Right kidney (tissue), 9 donors: ENCODE measurements at places on chromosomes 6 and 20.

DNA sequence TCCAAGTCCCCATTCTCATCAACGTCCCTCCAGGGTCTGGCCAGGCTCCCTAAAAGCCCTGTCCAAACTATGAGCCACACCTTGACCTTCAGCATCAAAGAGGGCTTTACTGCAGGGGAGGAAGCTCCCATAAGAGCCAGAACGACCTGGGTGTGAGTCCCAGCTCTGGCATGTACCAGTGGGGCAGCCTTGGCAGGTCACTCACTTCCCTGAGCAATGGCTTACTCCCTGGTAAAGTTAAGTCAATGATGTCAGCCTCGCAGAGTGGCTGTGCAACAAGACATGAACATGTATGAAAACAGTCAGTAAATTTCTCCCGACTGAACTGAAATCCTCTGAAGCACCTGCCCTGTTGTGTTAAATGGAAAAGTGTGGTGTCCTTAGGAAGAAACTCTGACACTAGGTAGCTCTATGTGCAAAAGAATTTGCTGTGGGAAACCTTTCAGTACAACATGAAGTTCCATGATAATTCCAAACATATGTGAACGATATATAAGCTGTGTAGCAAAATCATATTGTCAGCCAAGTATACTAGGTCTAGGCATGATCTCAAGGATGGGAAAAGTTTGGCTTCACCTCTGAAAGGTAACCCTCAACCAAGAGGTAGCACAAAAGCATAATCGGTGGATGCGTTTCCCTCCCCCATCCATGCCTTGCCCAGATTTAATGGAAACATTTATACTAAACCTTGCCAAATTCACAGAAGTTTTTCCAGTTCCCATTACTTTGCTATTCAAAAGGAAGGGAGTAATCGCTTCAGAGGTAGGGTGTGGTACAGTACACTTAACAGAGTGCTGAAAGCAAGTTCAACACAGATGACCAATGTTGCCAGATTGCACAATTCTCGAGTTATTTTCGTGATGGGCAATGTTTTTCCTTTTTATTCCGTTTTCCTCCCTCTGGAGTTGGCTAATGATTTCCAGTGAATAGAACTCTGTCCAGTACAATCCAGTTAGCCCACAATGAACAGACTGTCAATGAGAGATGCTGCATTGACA lies 49.0 kb upstream of the RANBP9 start:
- no peak for DNase-seq

DNA sequence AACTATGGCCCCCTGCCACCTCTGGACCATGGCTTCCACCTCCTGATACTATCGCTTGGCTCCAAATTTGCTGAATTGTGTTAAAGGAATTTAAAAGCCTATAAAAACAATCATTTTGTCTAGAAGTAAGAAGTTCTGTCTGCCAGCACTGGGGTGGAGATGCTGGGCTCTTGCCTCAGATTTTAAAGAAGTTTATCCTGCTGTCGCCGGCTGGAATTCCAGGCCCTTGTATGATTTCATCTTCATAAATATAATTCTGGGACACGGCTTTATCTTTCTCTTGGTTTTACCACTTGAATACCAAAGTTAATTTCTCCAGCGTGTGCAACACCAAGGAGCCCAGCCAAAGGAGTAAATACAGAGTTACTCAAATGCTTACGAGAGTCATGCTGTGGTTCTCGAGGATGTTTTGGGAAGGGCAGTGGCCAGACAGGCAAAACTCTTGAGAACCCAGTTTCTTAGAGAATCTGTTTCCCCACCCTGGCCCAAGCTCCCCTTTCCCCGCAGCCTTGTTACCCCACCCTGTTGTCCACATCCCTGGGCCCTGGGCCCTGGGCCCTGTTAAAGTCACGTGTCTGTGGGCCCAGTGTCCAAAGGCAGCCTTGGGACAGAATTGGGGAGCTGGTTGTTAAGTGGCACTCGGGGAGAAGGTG lies 31.9 kb downstream of the C6orf89 start:
- DNase-seq: no peak

- DNase-seq: no peak
These were observed 18.4 kb upstream of the SNX9 start for GRCh38 chr6:157804448-157805327.

DNA sequence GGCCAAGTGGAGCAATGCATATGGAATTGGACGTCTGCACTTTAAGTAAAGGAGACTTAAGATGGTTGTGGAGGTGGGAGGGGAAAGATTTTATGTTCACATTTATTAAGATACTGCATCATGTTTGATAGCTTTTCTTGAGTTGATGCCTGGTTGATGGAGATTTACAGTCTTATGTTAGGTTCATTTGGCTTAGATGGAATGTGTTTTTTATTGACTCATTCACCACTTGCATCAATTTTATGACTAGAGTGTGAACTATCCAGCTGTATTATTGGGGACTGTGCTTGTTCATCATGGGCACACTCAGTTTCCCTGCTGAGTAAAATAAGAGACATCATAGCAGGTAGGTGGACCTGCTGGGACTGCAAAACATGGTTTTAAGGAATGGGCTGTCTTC lies 91.2 kb upstream of the SCP2D1 start:
- no peak for DNase-seq
